H9 (cell line): ENCODE measurements at places on chromosomes 12 and 14. TPM values are rescaled to one million over a fixed set of nuclear protein-coding genes. Genes with fewer than 3 reads are reported as not detected.

DNA sequence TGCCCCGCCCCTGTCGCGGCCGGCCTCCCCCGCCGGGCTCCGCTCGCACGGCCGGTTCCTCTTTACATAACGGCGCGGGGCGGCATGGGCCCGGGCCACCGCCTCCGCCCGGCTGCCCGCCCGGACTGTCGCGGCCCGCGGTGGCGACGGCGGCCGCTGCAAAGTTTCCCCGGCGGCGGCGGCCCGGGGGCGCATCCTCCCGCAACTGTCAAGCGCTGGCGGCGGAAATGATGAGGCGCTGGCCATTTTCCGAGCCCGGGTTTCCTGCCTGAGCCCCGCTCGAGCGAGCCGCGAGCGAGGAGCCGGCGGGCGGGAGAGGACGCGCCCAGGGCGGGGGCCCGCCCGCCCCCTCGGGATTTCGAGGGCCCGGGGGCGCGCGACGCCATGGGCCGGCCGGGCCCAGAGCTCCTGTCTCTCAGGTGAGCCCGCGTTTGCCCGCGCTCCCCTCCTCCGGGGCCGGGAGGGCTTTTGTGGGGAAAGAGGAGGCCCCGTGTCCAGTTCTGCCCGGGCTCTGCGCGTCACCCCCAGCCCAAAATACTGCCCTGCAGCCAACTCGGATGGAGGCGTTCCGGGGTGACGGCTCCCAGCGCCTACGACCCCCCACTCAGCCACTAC is at the start of gene SH2B3:
SH2B3 (plus strand) TSS at position 65 of the 615 bp plus-strand sequence. CDS start 12,223 bp downstream, outside the sequence.
- DNase-seq = no peak

Gene RILPL1
- total RNA-seq = 7.9 and 8.1 TPM in 2 replicates

GRCh38 chr14:104948736-104949031 is 24.0 kb downstream of the PLD4 start:
- no peak for DNase-seq

- no peak for DNase-seq
These were observed 119.4 kb downstream of the SAMD4A start for GRCh38 chr14:54686219-54686870.

- no peak for DNase-seq
These were observed 454.0 kb downstream of the FOXG1 start for GRCh38 chr14:29220566-29220965.

Gene DDX47
- 73.9 and 78.2 TPM in 2 replicates for total RNA-seq

- no peak for DNase-seq
These were observed 39.9 kb downstream of the ATL1 start for GRCh38 chr14:50599700-50600444.

- DNase-seq = peak; percentile 41
These were observed 110.3 kb downstream of the GCH1 start for GRCh38 chr14:54792288-54792687.

Gene OSGEP
- total RNA-seq = 46.7 and 50.8 TPM in 2 replicates

Gene SLC8B1
- total RNA-seq = 10.4 and 10.6 TPM in 2 replicates
